ENCODE measurements at places on chromosomes 12 and 14.
A peak's percentile ranks its signal among the peaks of the same experiment; 100 is the strongest.

DNA sequence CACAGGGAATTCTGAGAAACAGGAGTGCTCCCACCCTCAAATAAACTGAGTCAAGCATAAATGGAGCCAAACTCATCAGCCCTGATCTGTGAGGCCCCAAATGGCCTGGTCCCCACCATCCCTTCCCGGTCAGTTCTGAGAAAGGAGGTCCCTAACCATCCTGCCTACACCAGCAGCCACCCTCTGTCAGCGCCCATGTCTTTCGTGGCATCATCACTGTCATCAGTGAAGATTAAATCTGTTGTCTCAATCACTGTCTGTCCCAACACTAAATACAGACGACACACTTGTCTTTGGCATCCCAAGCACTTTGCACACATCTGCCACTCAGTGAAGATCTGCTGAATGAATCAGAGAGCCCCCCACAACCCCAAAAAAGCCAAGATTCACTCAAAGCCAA lies 22.4 kb downstream of the VPS37B start:
- ATAC-seq = no peak

GRCh38 chr12:31560516-31560915 lies 30.4 kb downstream of the DENND5B start:
- ATAC-seq = no peak

DNA sequence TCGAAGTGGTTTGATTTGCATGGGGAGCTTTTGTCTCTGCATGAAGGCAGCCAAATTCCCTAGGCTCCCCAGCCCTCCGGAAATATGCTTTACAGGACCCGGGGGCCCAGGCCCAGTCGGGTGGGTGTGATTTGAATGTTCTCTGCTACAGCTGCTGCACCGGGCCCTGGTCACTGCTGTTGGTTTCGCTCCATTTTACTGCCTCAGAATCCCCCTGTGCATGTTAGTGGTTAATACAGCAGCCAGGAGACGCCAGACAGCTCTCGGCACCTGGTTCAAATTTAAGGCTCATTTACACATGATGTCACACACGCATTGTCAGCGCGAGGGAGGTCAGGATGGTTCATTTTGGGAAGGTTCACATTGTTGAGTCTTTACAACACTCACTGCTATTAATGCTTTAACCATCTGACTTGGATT lies 99.6 kb downstream of the SLC38A6 start:
- peak; percentile 88 for ATAC-seq

- ATAC-seq = peak; percentile 73
These were observed 824 bp upstream of the TARBP2 start for GRCh38 chr12:53500142-53500775.

- no peak for ATAC-seq
These were observed 7.4 kb downstream of the TESPA1 start for GRCh38 chr12:54977155-54977554.

- ATAC-seq = no peak
These were observed 179.1 kb upstream of the OTX2 start for GRCh38 chr14:56989359-56989758.

DNA sequence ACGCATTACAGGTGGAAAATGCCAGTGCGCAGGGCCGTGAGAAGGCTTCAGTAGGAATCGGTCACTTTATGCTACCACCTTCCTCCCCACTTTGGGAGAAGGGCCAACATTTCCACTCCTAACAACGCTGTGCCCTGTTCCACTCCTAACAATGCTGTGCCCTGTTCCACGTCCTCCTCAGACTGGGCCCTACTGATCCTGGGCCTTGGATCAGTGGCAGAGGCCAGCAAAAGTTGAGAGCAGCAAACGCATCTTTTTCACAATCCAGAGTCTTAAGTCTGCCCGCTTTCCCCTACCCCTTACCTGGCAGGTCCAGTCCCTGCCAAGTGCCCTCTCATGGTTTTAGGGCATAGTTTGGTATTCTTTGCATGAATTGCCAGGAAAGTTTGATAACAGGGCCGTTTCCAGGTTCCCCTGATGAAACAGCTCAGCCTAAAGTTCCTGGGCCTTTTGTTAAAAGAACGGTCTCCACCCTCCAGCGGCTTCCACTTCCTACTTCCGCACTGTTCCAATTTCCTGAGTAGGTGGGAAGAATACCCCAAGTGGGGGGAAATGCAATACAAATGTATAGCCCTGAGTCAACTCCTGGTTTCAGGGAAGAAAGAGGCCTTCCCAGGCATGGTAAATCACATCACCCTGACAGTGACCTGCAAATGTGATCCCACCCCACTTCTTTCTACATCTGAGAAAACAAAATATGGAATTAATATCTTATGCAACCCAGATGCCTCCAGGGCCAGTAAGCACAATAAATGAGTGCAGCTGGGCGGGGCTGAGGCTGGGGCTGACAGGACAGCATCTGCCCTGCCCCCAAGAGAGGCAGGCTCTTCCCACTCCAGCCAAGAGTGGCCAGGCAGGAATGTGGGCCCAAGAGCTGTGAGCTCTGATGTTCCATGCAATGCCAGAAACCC lies 15.0 kb downstream of the KCTD10 start:
- ATAC-seq = peak; percentile 91

Data from SK-N-SH treated with all-trans-retinoic acid at 6 μM for 48 hours (cell line).